A549 (cell line): ENCODE measurements at places on chromosomes 16 and 17. TPM values are rescaled to one million over a fixed set of nuclear protein-coding genes. Genes with fewer than 3 reads are reported as not detected.

CLEC10A gene
- not detected in 3 replicates for polyA plus RNA-seq

ATP2A1 gene
- polyA plus RNA-seq: 1.5 to 5.2 TPM (median 2.3 TPM) in 3 replicates

FASN gene
- 114 to 169 TPM (median 144 TPM) in 3 replicates for polyA plus RNA-seq

KIF18B gene
- 39.9 to 41.7 TPM (median 41.7 TPM) in 3 replicates for polyA plus RNA-seq

TEKT1 gene
- polyA plus RNA-seq: not detected in 3 replicates

LRRC37A3 gene
- polyA plus RNA-seq: 2.7 to 3.8 TPM (median 2.8 TPM) in 3 replicates

TNFRSF13B gene
- polyA plus RNA-seq: not detected in 3 replicates

PIPOX gene
- polyA plus RNA-seq: 0.28 to 0.49 TPM (median 0.39 TPM) in 3 replicates

PLLP gene
- 1.5 to 1.9 TPM (median 1.8 TPM) in 3 replicates for polyA plus RNA-seq

IGFALS gene
- 0.05 to 0.08 TPM in 2 of 3 replicates, not detected in the other for polyA plus RNA-seq

NRN1L gene
- polyA plus RNA-seq: not detected in 3 replicates

MYOCD gene
- 7.1 to 14.2 TPM (median 12.5 TPM) in 3 replicates for polyA plus RNA-seq

- DNase-seq: no peak
Observed at GRCh38 chr17:39391448-39391847, 10.0 kb downstream of the FBXL20 start.

DNA sequence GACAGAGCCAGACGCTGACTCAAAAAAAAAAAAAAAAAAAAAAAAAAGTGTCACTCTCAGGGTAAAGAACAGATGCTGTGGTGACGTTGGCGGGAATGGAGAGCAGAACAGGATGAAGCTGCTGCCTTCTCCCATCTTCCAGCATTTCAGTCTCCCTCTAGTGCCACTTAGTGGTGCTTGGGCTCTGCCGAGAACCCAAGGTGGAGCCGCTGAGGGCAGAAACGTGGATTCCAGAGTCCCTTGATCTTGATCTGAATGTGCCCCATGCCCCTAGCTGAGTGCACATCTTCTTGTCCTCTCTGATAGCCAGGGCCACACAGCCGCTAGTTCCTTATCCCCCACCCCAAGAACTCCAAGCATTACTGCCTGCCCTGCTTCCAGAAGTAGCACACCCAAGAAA, 43.2 kb upstream of the FA2H start:
- no peak for DNase-seq

DNA sequence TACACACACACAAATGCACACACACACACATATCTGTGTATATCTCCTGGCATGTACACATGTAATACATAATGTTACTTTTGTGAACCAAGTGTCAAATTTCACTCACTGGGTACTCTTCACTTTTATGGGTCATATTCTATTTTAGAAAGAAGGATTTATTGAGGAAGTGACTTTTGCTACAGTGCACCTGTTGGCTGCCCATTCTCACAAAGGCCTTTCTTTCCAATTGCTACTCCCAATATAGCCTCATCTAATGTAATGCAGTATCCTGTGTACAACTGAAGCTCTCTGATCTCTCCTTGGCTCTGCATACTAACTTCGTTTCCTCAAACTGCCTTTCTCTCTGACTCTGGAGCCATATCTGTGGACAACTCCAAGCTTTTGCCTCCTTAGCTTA, 107.5 kb downstream of the ABCA8 start:
- no peak for DNase-seq

DNA sequence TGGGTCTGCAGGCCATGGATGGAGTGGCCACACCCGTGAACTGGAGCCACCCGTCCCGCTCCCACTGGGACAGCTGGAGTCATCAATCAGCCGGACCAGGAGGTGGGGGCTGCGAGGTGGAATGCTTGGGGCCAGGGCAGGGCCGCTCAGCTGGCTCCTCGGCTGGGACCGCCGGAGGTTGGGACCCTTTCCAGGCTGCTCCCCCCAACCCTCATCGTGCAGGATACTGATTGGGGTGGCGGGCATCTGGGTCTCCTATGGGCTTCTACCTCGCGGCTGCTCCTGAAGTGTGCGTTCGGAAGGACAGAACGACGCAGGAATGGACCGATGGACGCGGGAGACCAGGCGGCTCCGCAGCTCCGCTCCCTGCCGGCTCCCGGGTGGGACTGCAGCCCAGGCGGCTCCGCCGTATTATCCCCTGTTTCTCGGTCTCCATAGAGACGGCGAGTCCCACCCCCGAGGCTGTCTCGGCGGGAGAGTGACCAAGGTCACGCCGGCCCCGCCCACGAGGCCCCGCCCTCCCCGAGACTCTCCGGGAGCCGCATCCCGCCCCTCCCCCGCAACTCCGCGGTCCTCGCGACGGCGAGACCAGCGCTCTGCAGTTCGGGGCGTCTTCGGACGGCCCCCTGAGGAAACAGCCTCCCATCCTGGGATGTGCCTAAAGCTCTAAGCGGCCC, at the start of gene TPPP3:
TPPP3 (minus strand) TSS at position 388 of the 677 bp plus-strand sequence. CDS start 2,387 bp downstream, outside the sequence.
- DNase-seq: peak; percentile 73

GRCh38 chr17:72514321-72514861, 393.6 kb downstream of the SOX9 start:
- no peak for DNase-seq

DNA sequence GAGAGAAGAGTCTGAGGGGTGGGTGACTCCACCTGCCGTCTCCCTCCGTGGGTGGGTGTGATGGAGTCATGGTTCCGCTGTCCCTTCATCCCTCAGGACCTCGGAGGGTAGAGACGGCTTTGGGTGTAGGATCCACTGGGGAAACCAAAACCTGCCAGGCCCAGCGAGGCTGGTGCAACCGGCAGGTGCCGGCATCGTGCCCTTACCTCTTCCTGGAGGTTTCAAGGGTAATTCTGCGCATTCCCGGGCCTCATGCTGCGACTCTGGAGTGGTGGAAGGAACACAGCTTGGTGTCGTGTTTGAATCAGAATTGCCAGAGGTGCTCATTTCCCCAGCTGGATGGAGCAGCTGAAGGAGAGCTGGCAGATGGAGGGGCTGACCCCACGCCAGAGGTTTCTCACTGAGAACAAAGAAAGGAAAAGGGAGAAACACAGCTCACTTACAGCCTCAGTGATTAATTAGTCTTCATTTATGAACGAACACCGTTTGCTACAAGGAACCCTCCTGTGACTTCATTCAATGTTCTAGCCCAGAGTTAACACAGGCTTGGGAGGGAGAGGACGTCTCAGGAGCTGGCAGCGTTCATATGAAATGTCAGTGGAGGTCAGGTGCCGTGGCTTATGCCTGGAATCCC, 16.3 kb upstream of the ATP2A3 start:
- no peak for DNase-seq

DNA sequence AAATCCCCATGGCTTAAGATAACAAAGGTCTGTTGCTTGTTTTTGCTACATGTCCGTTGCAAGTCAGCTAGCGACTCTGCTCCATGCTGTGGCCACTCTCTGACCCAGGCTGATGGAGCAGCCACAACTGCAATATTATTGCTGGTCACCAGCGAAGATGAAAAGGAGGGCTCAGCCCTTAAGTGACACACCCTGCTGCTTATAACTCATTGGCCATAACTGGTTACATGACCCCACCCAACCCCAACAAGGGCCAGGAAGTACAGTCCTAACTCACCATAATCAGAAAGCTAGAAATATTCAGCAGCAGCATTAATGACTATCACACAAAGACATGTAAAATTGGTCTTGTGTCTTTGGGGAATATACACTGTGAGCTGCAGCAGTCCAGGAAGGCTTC, 224.3 kb downstream of the SOX9 start:
- DNase-seq: no peak

GRCh38 chr17:58262149-58262548, 18.6 kb downstream of the MPO start:
- no peak for DNase-seq

GRCh38 chr17:38598536-38598935, 7.2 kb downstream of the SRCIN1 start:
- DNase-seq: peak; percentile 89

DNA sequence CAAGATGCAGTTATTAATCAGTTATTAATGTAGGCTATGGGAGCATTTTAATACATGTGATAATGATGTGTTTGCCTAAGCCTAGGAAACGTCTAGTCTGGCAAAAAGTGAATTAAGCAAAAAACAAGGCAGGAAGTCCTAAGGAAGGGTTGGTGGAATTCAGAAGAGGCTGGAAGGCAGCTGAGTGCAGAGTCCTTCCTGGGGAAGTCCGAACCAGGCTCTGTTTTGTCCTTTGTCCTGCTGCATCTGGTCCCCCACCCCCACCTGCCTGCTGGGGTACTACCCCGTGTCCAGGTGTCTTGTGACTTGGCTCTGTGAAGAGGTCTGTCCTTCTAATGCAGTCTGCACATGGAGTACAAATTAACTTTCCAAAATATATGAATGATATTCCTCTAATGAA, 1.5 kb upstream of the MYH10 start:
- no peak for DNase-seq

DNA sequence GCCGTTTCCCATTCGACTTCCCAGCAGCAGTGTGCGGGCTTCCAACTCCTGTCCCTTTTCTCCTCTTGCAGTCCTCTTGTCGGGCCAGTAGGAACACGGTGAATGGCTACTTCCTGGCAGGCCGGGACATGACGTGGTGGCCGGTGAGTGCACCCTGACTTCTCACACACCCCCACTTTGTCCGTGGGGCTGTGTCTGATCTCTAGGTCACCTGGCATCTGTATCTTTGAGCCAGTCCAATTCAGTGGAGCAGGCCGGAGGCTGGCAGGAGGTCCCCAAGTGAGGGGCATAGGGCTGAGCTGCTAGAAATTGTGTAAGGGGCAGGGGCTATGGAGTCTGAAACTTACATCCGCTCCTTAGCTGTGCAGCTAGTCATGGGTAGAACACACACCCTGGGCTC, 6.6 kb downstream of the SLC5A10 start:
- DNase-seq: no peak

- no peak for DNase-seq
Observed at GRCh38 chr16:7216719-7217118, 115.9 kb upstream of the RBFOX1 start.

DNA sequence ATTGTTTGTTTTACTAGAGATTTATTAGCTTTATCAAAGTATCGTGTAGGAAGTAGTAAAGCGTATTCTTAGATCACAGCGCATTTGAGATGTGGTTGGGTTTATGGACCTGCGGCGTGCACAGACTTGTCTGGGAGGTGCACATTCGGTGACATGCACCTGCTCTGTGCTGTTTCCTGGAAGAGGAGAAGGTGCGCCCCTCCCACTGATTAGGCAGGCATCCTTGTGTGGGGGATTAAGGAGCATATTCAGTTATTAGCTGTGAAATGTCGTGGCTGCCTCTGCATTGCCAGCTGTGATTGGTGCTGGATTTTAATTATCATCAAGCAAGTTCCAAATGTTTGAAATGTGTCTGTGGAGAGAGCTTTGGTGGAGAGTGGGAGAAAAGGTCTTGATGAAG, 903.8 kb upstream of the RBFOX1 start:
- DNase-seq: no peak

GRCh38 chr17:33732116-33732515, 439.0 kb upstream of the ASIC2 start:
- DNase-seq: peak; percentile 18

- DNase-seq: no peak
Observed at GRCh38 chr16:31204871-31205666, 2.5 kb upstream of the PYCARD start.

- DNase-seq: no peak
Observed at GRCh38 chr16:82900559-82900958, 273.8 kb downstream of the CDH13 start.

DNA sequence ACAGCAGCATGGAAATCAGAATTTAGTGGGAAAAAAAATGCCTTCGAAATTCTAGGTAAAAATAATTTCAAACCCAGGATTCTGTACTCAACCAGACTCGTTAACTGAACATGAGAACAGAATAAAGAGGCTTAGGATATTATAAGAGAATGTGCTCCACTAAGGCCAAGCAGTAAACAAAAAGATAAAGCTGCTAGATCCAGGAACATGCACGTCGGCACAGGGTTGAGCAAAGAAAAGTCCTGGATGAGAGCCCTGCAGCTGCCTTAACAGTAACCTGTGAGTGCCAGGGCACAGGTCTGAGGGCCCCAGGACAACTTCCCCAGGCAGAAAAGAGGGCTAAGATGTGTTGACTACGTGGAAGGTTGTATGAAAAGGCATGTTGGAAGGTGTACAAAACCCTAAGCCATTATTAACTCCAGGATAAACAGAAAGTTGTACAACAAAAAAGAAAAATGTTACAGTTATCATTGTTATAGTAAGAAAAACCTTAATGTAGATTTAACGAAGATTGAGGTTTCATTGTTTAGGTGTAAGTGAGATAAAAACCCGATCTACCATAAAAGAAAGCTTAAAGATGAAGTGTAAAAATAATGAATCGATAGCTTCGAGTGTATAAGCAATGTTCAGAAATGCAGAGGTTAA, 42.3 kb upstream of the RBFOX3 start:
- no peak for DNase-seq

- DNase-seq: no peak
Observed at GRCh38 chr16:29678691-29679267, at the start of gene QPRT. QPRT (plus strand) TSS chr16:29679180; CDS start chr16:29679198, 18 bp downstream.

- DNase-seq: no peak
Observed at GRCh38 chr16:23293016-23293415, 9.1 kb upstream of the SCNN1B start.
